Activated naive CD8-positive, alpha-beta T cell treated with anti-CD3 and anti-CD28 coated beads, Interleukin-2, amount 50 U/mL, for 24 hours (primary cell): ENCODE measurements at places on chromosomes 1 and 21.

- no peak for DNase-seq
Measured at GRCh38 chr1:240464099-240464498, 147.9 kb downstream of the GREM2 start.

GRCh38 chr1:43689289-43689688 is 18.0 kb upstream of the ST3GAL3 start:
- no peak for DNase-seq

- no peak for DNase-seq
Measured at GRCh38 chr1:106780066-106780465, 276.4 kb upstream of the PRMT6 start.

DNA sequence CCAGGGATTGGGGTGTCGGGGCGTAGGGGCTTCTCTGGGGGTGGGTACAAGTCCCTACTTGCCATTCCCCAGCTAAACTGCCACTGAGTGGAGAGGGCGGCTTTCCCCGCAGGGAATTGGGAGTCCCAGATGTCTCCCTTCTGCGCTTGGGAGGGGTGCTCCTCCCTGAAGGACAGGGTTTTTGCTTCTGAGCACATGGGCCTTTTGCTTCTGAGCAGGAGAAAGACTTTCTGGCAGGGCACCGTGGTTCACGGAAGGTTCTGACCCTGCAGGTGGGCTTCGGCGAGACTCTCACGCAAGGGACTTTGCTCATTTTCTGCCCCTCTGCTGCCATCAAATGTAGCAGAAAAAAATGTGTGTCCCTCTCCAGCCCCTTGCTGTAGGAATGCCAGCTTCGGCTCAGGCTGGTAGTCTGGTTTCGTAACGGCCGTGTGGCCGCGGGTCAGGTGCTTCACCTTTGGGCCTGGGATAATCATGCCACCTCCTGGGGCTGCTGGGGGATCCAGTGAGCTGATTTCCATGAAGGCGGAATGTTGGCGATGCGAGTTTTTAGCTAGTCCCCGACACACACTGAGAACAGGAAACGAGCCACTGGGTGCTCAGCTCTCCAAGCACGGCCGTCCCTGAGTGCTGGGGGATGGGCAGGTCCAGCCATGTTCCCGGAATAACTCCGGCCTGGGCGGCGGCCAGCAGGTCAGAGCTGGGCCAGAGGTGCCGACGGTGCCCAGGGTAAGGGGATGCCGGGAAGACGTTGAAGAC is 364.0 kb downstream of the CAMTA1 start:
- DNase-seq: no peak

DNA sequence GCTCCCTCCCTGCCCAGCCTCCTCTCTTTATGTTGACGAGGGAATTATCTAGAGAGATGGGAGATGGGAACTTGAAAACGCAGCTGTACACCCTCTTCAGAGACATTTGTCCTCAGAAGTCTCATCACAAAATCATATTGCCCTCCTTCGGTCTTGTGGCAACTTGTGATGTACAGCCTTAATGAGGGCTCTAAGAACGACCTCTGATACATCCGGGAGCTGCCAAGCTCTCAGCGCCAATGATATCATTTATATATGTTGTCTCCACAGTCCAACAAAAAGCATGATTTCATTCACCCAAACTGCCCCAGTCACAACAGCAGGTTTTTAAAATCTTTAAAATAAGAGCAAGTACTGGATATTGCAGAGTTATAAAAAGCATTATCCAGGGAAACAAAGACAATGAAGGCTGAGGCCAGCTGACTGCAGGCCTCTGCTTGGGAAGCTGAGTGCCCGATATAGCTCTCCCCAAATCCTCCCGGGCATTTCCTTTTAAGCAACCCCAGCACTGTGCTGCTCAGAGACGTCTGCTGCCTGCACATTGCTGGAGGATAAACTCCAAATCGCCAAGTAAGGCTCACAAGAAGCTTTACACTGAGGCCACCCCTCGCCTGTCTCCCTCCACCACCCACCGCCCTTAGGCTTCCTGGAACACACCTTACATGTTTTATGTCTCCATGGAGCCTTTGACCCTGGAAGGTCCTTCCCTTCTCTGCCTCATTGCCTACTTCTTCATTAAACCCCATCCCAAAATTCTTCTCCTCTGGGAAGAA is 236.1 kb downstream of the C1orf94 start:
- no peak for DNase-seq

DNA sequence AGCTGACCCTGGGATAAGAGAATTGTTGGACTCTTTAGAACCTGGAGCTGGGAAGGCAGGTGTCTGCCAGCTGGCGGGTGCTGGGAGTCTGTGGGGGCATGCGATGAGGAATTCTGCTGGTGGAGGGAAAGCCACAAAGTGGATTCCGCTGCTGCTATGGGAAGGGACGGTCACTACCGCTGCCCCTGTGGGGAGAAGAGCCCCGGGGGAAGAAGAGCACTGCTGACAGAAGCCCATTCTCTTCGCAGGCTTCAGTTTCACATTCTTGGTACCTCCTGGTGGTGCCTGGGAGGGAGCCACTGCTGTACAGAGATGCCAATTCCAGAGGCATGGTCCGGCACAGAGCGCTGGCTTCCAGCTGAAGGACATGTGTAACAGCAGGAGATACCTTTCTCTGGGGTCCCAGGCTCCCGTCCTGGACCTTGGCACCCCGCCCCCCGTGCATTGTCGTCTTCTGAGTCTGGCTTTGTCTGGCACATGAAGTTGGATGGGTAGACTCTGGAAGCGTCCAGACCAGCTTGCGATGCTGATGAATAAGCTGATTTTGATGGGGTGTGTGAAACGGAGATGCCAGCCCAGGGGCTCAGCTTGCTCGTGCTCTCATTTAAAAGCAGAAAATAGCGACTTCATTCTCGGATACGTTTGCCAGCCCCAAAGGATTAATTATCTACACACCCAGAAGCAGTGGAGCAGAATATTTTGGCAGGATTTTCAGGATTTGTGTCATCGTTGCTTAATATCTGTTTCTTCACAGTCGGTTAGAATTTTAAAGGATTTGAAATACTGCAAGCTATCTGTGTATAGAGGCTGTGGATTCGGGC is 13.2 kb downstream of the PDXK start:
- DNase-seq: no peak

DNA sequence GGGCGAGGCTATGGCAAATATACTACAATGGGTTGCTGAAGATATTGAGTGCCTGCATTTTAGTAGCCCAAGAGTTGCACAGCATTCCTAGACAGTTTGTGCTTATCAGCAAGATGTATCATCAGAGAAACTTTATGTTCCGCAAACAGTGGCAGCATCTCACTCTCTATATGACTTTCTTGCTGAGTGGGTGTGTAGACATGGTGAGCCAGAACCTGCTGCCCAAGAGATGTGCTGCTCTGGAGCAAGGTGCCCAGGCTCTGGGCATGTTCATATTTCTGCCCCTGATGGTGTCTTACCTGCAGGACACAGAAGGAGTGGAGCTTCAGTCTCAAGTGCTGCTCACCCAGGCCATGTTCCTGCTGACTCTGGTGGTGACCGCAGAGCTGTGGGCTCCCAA is 8.2 kb upstream of the RGSL1 start:
- DNase-seq: no peak

GRCh38 chr21:22993822-22994574 is 1995.8 kb downstream of the NCAM2 start:
- DNase-seq: no peak

- DNase-seq: no peak
Measured at GRCh38 chr1:34176830-34177603, at the start of gene C1orf94. C1orf94 (plus strand) TSS chr1:34176907; CDS start chr1:34177790, 883 bp downstream.

GRCh38 chr1:67749263-67749843 is 64.4 kb downstream of the GADD45A start:
- DNase-seq: no peak

DNA sequence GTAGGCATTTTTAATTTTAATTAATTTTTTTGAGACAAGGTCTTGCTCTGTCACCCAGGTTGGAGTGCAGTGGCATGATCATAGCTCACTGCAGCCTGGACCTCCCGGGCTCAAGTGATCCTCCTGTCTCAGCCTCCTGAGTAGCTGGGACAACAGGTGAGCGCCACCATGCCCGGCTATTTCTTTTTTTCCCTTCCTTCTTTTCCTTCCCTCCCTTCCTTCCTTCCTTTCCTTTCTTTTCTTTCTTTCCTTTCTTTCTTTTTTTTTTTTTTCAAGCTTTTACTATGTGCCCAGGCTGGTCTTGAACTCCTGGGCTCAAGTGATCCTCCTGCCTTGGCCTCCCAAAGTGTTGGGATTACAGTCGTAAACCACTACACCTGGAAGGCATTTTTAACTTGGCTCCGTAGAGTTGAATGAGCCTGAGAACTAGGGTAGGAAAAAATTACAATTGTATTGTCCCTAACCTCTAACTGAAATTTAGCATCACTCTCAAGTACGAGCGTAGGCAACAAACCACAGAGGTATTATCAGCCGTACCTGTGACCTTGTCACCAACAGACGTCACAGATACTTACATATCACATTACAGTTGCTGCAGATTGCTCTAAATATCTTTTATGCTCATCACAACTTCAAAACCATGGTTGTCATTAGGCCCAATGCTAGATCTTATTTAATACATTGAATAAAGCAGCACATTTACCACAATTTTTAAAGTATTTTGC is 8.0 kb downstream of the RUNX3 start:
- DNase-seq: no peak

DNA sequence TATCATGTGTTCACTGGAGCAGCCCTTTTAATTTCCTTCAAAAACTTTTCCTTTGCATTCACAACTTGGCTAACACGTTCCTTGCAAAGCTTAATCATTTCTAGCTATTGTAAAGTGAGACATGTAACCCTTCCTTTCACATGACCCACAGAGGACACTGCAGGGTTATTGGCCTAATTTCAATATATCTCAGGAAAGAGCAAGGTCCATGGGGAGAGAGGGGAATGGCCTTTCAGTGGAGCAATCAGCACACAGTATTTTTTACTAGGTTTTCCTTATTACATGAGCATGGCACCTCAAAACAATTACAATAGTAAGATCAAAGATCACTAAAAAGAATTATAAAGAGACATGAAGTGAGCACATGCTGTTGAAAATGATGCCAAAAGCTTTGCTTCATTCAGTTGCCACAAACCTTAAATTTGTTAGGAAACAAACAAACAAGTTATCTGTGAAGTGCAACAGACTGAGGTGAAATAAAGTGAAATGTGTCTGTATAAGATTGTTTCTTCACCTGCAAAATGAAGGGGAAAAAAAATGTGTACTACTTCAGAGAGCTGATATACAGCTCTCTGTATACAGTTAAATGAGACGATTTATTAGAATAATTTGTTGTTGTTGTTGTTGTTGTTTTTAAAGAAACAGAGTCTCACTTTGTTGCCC is 61.5 kb downstream of the EIF4G3 start:
- DNase-seq: no peak

DNA sequence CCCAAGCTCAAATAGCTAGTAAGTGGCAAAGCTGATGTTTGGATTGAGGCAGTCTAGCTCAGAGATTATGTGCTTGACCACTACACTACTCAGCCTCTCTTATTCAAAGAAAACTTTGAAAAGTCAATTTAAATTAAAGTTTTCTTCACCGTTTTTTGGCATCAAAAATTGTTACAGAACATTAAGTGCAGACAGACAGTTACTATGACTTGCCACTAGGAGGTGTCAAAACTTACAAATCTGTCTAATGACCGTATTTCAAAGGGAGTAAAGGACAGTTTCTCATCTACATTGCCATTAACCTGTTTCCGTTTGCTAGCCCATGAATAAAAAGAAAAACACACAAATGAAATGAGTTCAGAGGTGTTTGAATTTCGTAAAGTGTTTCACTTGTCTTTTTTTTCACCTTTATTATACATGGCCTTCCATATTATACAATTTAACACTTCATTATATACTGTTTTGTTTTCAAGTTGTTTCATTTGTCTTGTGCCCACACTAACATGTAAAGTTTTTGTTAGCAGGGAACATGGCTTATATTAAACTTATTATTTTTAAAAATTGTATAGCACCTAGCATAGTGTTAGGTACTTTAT is 57.4 kb upstream of the MTF2 start:
- DNase-seq: no peak

DNA sequence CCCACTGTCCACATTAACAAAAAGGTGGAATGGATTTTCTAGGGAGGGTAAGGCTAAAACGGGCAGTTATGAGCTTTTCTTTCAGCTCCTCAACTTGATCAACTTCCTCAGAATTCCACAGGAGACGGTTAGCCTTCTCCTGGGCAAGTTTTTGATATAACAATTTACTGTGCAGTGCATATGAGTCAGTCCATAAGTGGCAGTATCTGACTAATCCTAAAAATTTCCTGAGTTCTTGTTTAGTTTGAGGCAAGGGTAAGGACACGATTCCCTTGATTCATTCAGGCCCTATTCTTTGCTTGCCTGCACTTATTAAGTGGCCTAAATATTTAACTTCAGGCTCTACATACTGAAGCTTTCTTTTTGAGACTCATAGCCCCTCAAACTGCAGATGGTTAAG is 6.2 kb upstream of the AADACL3 start:
- DNase-seq: no peak

DNA sequence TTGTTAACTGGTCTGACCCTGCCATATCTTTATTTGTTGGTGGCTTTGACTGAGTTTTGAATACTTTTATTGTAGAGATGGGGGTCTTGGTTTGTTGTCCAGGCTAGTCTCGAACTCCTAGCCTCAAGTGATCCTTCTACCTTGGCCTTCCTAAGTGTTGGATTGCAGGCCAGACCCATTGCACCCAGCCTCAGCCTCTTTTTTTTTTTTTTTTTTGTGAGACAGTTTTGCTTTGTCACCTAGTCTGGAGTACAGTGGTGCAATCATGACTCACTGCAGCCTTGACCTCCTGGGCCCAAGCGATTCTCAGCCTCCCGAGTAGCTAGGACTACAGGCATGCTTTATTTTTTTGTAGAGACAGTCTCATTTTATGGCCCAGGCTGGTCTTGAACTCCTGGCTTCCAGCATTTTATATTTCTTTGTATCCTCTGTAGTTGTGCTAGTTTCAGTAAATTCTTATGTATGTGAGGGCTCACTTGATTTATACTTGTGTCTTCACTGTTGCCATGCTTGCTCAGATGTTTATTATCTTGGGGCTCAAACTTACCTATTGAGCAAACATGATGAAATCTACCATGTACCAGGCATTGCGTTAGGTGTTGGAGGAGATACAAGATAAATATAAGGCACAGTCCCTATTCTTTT is 24.1 kb downstream of the THRAP3 start:
- no peak for DNase-seq

DNA sequence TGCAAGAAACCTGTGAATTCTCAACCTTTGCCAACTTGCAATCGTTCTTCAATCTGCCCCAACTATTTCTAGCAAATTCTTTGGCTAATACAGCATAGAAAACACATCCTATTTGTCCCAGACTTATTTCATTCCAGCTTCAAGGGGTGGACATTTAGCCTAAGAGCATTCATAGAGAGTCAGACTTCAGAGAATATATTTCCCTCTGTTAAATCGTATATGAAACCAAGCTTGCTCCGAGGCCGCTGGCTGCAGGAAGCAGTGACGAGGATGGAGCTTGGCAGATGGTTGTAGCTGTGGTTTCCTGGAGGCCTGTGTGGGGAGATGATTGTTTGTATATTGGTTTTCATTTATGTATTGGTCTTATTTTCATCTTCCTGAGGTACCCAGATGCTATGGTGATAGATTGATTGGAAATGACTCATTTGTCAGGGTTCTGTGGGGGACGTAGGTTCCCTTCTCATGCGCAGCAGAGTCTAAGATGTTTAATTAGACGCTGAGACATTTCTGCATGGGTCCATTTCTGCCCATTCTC is 26.1 kb downstream of the MAN1C1 start:
- DNase-seq: peak; percentile 61
